ENCODE measurements at places on chromosomes 11 and 22. TPM values are rescaled to one million over a fixed set of nuclear protein-coding genes. Genes with fewer than 3 reads are reported as not detected.

- H3K27me3 ChIP-seq, result peaks cover 4% of the 10 kb centered on the region
- no peak overlapping the region for H3K27ac ChIP-seq
- DNase-seq, result no peak
- H3K4me3 ChIP-seq, result no peak overlapping the region
- no peaks in the 10 kb centered on the region for H3K4me1 ChIP-seq
Observed at GRCh38 chr11:112797648-112798293, 163.4 kb upstream of the NCAM1 start.

DNA sequence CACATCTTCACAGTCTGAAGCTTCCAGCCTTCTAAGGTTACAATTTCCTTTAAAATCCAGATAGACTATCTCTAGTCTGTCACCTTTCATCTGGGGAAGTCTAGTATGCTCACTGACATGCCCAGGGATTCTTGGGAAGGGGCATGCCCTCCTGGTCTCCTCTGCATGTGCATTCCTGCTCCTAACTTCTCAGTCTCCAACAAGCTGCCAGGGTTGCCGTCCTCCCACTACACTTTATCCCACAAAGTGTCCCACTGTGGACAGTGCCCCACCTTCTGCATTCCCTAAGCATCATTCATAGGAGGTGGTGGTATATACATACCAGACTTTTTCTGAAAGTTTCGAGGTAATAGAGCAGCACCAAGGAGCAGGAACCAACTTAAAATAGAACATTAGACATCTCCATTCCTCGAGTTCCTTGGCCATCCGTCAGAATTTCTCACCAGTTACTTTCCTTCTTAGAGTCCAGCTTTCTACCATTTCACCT is 28.7 kb downstream of the EIF3F start:
- H3K36me3 ChIP-seq, result no peaks in the 10 kb centered on the region
- H3K4me3 ChIP-seq, result no peak overlapping the region
- peaks cover 12% of the 10 kb centered on the region for H3K4me1 ChIP-seq

DNA sequence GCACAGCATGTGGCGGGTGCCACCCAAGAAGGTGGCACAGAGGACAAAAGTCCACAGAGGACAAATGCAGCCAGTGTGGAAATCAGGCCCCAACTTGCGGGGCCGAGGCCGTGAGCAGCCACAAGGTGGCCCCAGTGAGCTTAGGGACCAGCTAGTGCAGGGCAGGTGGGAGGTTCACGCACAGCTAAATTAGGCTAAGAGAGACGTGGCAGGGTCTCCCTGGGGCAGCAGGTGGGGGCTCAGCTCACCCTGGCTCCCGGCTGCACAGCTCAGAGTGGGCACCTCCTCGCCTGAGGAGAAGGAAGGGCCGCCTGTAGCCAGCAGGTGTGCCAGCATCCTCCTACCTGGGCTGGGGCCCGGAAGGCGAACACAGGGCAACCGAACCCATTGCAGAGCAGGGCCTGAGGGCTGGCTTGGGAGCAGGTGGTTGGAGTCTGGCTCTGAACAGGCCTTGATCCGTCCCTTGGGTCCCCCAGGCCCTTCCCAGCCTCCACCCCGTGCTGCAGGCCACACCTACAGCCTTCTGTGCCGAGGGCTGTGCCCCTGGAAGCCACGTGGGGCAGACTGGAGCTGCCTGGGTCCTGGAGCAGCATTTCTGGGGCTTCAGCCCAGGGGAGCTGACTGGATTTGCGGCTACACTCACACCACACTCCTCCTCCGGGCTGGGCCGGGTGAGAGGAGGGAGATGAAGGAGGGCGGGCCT is 26.1 kb upstream of the CELSR1 start:
- peak; percentile 77 for DNase-seq
- H3K27ac ChIP-seq, result no peak overlapping the region
- no peaks in the 10 kb centered on the region for H3K36me3 ChIP-seq
- peaks cover 17% of the 10 kb centered on the region for H3K4me1 ChIP-seq
- H3K4me3 ChIP-seq, result peak overlapping the region; percentile 55
- peaks cover 2% of the 10 kb centered on the region for H3K27me3 ChIP-seq

BARX2 gene
- total RNA-seq, result not detected

DNA sequence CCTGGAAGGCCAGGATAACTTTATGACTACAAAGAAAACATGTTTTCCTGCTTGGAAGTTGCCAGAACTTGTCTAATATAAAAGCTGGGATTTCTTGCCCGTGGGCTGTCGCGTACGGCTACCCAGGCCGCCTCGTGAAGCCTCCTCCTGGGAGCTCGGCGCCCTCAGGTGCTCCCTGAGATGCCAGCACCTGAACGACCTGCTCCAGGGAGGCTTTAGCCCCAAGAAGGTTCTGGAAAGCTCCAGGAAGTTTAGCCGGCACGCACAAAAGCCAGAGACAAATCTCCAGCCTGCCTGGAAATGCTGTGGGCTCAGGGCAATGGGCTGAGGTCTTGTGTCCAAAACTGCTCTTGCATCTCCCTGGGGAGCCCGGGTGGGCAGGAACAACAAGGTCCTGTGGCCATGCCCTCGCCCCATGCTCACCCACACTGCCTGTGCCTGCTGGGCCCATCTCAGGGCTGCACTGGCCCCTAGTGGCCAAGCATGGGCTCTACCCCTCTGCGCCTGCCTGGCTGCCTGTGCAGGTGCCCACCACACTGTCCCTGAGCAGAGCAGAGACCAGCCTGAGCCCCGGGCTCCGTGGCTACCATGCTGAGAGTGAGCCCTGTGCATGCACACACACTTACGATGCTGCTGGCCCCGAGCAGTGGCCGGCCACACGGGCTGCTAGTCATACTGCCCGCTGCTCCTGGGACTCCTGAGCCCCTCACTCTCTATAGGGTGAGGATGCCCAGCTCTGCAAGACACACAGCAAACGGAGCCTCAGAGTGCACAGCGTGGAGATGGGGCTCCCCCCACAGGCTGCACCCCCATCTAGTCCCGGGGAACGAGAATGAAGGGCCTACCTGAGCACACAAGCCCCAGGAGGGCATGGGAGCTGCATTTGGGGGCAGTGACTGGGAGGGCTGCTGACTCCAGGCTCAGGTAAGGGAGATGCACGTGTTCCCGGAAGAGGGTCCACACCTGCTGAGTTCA is 4.9 kb upstream of the CELSR1 start:
- no peaks in the 10 kb centered on the region for H3K36me3 ChIP-seq
- no peak overlapping the region for H3K27ac ChIP-seq
- peaks cover 37% of the 10 kb centered on the region for H3K27me3 ChIP-seq
- no peak overlapping the region for H3K4me3 ChIP-seq

OR2AG1 gene
- total RNA-seq, result not detected

C11orf91 gene
- total RNA-seq, result 0.49 TPM

DNA sequence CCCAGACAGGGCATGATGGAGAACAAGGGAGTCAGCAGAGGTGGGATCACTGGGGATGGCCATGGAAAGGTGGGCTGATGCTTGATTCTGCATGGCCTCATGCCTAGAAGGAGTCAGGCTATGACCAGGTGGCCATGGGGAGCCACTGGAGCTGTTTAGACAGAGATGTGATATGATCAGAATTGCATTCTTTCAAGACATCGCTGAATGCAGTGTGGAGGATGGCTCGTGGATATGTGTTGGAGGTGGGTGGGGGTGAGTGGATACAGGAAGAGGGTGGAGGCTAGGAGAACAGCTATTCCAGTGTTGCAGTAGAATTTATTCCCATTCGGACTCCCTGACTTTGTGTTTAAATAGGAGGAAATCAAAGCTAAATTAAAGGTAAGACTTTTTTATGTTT is 841.1 kb downstream of the NTM start:
- no peaks in the 10 kb centered on the region for H3K4me1 ChIP-seq
- H3K27ac ChIP-seq, result no peak overlapping the region
- DNase-seq, result no peak
- no peak overlapping the region for H3K4me3 ChIP-seq
- no peaks in the 10 kb centered on the region for H3K36me3 ChIP-seq

- H3K27me3 ChIP-seq, result peaks cover 3% of the 10 kb centered on the region
- no peak overlapping the region for H3K4me3 ChIP-seq
- DNase-seq, result no peak
- H3K27ac ChIP-seq, result no peak overlapping the region
Observed at GRCh38 chr22:43241699-43242386, 54.9 kb upstream of the TTLL12 start.
